ENCODE measurements at places on chromosomes 2 and 18.

- no peak for DNase-seq
Observed at GRCh38 chr2:8622199-8622911, 59.5 kb upstream of the ID2 start.

DNA sequence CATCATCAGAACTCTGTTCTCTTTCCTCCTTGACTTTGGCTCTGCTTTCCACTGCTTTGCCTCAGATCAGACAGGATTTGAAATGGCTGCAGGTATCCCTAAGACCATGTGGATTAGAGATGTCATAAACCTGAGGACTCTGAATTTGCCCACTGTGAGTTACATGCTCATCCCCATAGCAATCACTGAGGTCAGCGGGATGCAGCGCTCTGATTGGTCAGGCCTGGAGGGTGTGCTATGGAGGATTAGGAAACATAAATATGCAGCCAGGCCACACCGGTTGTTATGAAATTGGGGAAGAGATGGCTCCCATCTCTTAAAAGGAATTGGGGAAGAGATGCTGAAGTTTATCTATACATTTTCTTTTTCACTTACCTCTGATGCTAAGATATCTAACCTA lies 73.7 kb upstream of the DNAJC10 start:
- no peak for DNase-seq

- DNase-seq: peak; percentile 31
Observed at GRCh38 chr2:45946023-45946422, 294.5 kb downstream of the PRKCE start.

DNA sequence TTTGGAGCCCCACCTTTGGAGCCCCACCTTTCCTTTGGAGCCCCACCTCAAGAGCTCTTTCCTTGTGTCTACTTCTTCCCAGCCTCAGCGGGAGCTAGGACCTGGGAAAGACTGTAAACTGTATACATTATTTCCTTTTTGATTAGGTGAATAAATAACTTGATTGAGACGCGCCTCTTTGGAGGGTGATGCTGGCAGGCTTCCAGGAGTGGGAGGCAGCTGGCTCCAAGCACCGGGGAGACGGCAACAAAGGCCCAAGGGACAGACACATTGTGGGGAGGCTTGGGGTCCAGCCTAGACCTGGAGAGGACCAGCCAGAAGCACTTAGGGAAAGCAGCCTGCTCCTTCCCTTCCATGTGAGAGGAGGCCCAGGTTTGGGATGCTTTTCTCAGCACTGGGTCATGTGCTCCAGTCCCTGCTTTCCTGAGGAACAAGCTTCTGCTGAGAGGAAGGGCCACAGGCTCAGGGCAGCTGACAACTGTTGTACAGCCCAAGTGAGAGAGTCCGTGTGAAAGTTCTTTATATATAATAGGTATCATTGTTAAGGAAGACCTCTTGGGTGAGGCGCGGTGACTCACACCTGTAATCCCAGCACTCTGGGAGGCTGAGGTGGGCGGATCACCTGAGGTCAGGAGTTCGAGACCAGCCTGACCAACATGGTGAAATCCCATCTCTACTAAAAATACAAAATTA lies 297.2 kb upstream of the SLC14A2 start:
- peak; percentile 56 for DNase-seq

- no peak for DNase-seq
Observed at GRCh38 chr18:12072996-12073395, 20.6 kb upstream of the ANKRD62 start.
